ENCODE measurements at places on chromosomes 16 and 17.
A peak's percentile ranks its signal among the peaks of the same experiment; 100 is the strongest.

DNA sequence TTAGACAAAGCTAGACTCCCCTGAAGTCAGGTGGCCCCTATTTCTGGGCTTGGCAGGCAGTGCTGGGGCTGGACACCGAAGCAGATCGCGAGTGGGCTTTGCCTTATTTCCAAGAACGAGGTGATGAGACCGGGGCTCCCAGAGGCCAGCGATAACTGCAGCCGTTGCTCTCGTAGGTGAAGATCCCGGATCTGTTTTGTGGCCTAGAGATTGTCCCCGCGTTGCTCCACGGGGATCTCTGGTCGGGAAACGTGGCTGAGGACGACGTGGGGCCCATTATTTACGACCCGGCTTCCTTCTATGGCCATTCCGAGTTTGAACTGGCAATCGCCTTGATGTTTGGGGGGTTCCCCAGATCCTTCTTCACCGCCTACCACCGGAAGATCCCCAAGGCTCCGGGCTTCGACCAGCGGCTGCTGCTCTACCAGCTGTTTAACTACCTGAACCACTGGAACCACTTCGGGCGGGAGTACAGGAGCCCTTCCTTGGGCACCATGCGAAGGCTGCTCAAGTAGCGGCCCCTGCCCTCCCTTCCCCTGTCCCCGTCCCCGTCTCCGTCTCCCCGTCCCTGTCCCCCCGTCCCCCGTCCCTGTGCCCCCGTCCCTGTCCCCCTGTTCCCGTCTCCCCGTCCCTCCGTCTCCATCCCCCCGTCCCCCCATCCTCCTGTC, 1.5 kb upstream of the TBCD start:
- DNase-seq, result no peak

GRCh38 chr16:6105115-6105514, 1007.5 kb upstream of the EEF2KMT start:
- DNase-seq, result no peak

GRCh38 chr16:16109453-16110110, 113.7 kb downstream of the ABCC6 start:
- no peak for DNase-seq

GRCh38 chr17:75301502-75302206, 12.4 kb upstream of the SLC25A19 start:
- DNase-seq, result no peak

DNA sequence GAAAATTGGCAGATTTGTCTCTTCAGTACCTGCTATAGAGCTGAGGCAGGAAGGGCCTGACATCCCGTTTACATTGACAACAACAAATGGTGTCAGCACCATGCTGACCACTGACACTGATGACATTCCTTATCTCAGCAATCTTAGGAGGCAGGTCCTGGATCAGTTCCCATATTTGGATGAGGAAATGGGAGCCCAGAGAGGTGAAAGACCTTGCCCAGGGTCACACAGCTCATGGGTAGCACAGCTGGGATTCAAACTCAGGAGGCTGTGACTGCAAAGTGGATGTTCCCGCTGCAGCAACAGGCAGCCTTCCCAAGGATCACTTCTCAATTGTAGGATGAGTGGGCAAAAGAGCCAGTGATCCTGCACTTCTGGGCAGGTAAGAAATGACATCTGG, 30.5 kb upstream of the CACNG4 start:
- DNase-seq, result no peak

- no peak for DNase-seq
These were observed 109.0 kb upstream of the DHX40 start for GRCh38 chr17:59456428-59456827.

GRCh38 chr17:49703557-49704277, 4.0 kb downstream of the SLC35B1 start:
- DNase-seq, result no peak

DNA sequence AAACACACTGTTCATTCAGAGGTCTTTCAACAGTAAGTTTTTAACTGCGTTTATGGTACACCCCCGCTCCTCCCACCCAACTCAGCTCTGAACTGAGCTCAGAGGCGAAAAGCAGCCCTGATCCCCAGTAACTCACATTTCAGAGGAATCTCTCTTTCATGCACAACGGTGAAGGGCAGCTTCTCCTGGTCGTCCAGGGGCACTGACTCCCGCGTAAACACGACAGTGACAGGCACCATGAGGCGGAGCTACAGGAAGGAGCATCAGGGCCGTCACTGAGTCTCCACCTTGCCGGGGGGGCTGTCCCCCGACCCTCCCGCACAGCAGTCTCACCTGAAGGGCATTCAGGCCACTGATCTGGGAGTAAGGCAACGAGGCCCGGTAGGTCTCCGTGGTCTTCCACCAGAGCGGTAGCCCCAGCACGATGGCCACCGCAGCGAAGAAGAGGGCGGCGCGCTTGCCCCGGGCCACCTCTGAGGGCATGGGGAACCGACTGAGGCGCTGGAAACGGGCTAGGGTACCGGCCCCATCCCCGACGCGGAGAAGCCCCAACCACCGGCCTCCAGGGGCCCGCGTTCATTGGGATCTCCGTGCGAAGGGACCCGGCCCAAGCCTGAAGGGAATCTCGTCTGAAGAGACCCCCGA, 486 bp downstream of the PIGS start:
- peak; percentile 56 for DNase-seq

GRCh38 chr16:12708266-12708665, 95.4 kb downstream of the CPPED1 start:
- DNase-seq, result no peak

DNA sequence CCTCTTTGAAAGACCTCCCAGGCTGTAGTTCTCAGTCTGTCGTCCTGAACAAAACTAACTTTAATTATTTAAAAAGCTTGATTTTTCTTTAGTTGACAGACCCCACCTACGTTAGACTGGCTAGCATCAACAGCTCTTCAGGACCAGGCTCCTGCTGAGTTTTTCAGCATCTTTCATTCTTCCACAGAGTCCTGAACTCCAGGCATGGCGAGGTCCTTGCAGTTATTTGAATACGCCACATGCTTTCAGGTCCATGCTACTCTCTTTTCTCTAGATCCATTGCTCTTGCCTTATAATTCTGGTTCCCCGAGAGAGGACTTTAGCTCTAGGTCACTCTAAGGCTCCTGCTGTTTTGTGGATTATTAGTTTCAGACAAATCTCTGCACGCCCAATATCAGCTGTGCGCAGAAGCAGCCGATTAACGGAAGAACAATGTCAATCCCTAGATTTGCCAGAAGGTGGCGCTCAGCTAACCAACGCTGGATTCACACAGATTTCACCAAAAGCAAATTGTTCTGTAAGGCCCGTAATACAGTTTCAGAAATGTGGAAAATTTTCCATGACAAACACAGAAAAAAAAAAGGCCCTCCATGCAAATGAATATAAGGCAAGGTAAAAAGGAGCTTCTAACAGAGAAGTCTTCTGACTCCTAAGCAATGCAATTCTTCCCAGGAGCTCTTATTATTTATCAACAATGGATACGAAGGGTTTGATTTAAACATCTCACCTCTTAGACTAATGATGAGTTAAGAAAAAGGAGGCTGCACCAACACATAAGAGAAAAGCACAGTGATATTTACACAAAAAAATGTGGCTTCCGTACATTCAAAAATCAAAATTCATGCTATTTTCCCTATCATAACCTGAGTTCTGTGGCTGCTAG, 33.5 kb upstream of the BCO1 start:
- no peak for DNase-seq

DNA sequence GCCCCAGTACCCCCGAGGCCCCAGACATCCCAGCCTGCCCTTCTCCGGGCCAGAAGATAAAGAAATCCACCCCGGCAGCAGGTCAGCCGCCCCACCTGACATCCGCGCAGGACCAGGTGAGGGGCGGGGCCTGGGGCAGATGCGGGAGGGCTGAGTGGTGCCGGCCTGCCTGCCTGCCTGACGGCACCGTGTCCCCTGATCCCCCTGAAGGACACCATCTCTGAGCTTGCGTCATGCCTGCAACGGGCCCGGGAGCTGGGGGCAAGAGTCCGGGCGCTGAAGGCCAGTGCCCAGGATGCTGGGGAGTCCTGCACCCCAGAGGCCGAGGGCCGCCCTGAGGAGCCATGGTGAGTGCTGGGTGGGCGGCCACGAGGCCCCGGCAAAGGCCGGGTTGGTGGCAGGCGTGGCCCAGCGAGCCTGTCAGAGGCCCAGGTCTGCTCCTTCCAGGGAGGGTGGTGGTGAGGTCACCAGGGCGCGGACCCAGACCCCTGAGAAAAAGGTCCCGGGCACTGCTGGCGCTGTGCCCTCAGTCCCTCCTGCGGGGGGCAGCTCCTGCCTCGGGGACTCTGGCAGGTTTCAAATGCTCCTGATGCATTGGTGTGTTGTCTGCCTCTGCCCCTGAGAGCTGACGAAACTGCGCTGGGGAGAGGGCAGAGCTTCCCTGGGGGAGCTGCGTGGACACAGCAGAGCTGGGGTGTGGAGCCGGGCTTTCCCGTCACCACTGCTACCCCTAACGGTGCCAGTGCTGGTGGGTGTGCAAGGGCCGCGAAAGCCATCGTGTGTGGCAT, 1.2 kb downstream of the CDT1 start:
- DNase-seq, result no peak

GRCh38 chr17:82301916-82302567, 15.4 kb downstream of the CD7 start:
- peak; percentile 74 for DNase-seq

- DNase-seq, result no peak
These were observed at the start of gene HOXB13 for GRCh38 chr17:48728232-48729231. Gene HOXB13 (minus strand): TSS chr17:48728750. CDS start chr17:48728593, 157 bp downstream.

DNA sequence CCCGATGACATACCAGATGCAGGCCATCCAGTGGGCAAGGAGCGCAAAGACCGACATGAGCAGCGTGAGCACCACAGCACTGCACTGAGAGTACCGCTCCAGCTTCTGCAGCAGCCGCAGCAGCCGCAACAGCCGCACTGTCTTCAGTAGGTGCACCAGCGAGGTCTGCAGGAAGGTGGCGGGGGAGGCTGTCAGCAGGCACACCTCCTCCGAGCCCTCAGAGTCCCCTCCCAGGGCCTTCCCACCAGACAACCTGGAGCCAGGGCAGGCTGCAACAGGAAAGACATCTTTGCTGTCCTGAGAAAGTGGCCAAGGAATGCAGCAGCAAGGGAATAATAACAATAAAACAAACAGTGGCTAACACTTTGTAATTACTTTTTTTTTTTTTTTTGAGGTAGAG, 9.1 kb downstream of the KCNH4 start:
- DNase-seq, result no peak

DNA sequence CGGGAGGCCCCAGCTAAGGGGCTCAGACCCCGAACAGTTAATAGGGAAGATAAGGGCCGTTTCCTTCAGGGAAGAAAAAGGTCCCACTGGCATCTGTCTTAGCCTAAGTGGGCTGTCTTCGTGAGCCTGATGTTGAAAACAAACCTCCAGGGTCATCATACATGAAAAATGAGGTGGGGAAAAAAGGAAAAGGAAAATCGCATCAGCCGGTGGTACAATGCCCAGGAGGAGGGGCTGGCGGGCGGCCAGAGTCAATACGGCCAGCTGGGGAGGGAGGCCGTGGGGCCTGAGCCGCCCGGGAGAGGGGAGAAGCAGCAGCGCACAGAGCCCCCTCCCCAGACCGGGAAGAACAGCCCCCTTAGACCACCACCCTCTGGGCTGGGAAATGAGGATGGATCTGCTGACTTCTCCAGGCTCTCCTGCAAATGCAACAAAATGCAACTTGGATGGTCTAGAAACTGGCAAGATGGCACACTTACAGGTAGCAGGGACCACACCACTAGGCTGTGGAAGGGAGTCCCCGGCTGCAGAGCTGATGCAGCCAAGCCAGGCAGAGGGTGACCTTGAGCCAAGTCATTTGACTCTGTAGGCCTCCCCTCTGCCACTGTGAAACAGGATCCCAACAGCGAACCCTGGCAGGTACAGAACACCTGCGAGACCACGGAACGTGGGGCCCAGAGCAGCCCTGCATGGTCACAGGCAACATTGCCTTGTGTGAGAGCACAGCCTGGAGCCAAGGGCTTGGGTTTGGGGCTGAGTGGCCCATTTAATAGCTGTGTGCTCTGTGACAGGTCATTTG, 448.5 kb downstream of the SOX9 start:
- no peak for DNase-seq

DNA sequence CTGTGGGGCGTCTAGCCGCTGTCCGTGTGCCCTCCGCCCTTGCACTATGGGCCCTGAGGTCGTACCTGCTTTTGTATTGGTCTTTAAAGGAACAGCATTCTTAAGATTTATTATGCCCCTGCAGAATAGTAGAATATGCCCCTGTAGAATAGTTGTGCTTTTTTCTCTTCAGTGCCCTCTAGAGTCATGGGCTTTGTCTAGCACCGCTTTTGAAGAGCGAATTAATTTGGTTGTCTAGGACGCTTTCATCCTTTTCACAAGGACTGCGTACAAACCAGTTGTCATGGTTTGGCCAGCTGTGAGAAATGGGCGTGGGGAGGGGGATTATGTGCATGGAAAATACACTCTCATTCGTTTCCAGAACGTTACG, 621 bp downstream of the CEP95 start:
- no peak for DNase-seq

DNA sequence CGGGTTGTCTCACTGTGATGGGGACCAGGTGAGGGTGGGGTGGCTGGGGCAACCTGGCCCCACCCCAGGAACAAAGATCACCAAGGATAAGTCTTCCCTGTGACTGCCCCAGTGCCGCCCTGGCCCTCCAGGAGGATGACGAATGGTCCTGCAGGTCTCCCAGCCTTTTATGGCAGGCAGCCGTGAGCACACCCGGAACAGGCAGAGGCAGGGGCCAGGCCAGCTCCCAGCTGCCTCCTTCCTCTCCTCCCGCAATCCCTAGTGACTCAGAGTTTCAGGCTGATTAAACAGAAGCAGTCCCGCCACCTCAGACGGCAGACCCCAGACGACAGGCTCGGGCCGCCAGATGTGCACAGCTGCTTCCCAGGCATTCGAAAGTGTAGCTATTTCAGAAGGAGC, 13.3 kb downstream of the JUP start:
- no peak for DNase-seq

- DNase-seq, result no peak
These were observed 3.4 kb downstream of the SPNS1 start for GRCh38 chr16:28977703-28978662.

- DNase-seq, result no peak
These were observed 71.3 kb downstream of the MYH11 start for GRCh38 chr16:15785386-15786059.

DNA sequence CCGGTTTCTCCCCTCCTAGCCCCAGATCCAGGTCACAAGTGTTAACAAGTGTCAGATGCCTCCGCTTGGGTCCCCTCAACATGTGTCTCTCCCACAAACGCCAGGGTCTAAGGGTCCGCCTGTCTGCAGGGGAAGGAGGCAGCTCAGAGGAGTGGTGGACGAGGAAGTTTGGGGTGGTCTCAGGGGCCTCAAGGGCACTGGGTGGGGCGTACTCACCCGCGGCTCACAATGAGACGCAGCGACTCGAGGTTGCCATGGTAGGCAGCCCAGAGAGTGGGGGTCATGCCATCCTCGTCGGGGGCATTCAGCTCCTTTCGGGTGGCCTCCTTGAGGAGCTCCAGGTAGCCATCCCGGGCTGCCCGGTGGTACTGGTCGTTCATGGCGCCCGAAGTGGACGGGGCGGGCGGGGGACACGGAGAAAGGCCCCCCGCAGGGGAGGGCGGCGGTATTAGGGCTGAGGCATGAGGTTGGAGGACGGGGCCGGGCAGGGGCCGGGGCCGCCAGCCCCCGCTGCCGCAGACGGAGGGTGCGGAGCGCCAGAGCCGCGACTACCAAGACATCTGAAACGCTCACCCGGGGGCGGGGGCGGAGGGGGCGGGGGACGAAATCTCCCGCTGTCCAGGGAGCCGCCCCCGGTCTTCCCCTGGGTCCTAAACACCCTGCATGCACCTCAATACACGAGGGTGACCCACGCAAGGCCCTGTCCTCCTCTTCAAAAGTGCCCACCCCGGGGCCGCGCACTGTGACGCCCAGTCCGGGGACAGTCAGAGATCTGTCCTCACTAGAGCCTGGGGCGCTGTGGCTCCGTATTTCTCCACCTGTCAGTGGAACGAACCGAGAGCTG, at the start of gene USH1G:
TSS of gene USH1G (minus strand) at position 562 of the 844 bp plus-strand sequence. CDS start at position 380, 182 bp downstream.
- no peak for DNase-seq
